ENCODE measurements at places on chromosomes 4 and X.

GRCh38 chr4:131499141-131499873, 1649.8 kb upstream of the PCDH10 start:
- DNase-seq, result no peak

GRCh38 chr4:53991821-53992220, 72.6 kb downstream of the CHIC2 start:
- no peak for DNase-seq

- DNase-seq, result no peak
Measured at GRCh38 chr4:39814403-39815185, 116.7 kb downstream of the UBE2K start.

- no peak for DNase-seq
Measured at GRCh38 chr4:147791865-147792264, 60.0 kb downstream of the ARHGAP10 start.

GRCh38 chr4:17812801-17813200, 2.0 kb downstream of the NCAPG start:
- DNase-seq, result no peak

GRCh38 chrX:36007207-36007606, 87.7 kb downstream of the CFAP47 start:
- DNase-seq, result no peak

- DNase-seq, result no peak
Measured at GRCh38 chr4:187294861-187295260, 571.2 kb upstream of the FAT1 start.

- no peak for DNase-seq
Measured at GRCh38 chrX:150005027-150005426, 66.7 kb upstream of the EOLA2 start.

- no peak for DNase-seq
Measured at GRCh38 chrX:11103006-11103405, 8.1 kb upstream of the HCCS start.

- no peak for DNase-seq
Measured at GRCh38 chr4:180789929-180790328, 1453.3 kb upstream of the TENM3 start.

DNA sequence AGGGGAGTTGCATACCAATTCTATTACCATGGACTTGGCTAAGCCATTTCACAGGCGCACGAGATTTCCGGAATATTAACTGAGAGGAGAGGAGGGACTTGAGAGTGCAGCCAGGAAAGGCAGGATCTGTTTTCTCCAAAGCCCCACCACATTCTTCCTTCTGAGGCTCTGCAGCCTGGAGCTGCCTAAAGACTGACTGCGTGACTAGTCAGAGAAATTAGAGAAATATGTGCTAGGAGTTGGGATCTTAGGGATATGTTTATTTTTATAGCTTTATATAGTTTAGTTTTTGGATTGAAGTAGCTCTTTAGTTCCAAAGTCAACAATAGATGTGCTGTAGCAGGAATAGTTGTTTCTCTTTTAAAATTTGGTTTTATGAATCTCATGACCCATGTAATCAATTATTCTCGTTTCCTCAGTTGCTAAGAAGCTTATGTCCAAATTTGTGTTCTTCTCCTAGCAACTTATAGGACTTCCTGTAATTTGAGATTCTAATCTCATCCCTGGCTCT, 300.1 kb upstream of the DDX53 start:
- DNase-seq, result no peak

- DNase-seq, result no peak
Measured at GRCh38 chr4:10013722-10014121, 7.6 kb downstream of the SLC2A9 start.

- no peak for DNase-seq
Measured at GRCh38 chrX:39665830-39666518, 431.8 kb downstream of the BCOR start.

All from effector CD4-positive, alpha-beta T cell (primary cell).